ENCODE measurements at places on chromosomes 16 and 17.

DNA sequence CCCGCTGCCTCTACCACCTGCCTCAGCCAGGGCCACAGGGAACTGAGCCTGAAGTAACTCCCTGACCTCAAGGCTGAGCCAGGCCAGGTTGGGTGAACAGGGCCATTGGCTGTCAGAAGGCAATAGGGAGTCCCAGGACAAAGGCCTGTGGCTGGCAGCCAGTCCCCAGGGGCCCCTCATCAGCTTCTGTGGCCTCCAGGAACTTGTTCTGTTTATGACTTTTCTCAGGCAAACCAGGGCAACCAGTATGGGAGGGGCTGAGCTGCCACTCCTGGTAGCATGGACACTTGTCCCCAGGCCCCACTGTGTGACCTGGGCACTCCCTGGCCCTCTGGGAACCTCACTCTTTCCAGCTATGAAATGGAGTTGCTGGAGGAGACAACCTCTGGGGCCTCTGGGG, 40.1 kb downstream of the CPNE2 start:
- peak; percentile 15 for DNase-seq

GRCh38 chr17:4490109-4490591, 8.5 kb upstream of the SPNS2 start:
- no peak for DNase-seq

GRCh38 chr16:54657058-54657708, 273.5 kb upstream of the IRX5 start:
- DNase-seq = no peak

DNA sequence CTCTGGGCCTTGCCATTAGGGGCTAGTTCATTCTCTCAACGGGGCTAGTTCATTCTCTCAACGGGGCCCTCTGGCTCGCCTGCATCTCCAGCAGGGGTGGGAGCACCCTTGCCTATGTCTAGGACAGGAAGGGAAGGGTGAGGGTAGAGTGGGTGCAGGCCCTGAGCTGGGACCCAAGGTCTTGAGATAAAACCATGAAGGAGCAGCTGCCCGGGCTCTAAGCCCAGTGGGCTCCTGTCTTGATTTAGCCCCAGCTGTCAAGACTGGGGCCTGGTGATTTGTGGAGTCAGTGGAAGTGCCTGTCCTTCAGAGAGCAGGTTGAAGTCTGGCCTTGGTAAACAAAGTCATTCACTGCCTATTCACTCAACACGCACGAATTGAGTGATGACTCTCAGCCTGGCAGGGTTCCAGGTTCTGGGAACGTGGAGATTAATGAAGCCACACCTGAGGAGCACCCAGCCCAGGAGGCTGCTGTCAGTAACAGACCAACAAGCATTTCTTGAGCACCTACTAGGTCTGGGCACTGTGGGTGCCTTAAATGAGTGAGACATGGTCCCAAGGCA, 35.4 kb downstream of the WNT3 start:
- DNase-seq = no peak

DNA sequence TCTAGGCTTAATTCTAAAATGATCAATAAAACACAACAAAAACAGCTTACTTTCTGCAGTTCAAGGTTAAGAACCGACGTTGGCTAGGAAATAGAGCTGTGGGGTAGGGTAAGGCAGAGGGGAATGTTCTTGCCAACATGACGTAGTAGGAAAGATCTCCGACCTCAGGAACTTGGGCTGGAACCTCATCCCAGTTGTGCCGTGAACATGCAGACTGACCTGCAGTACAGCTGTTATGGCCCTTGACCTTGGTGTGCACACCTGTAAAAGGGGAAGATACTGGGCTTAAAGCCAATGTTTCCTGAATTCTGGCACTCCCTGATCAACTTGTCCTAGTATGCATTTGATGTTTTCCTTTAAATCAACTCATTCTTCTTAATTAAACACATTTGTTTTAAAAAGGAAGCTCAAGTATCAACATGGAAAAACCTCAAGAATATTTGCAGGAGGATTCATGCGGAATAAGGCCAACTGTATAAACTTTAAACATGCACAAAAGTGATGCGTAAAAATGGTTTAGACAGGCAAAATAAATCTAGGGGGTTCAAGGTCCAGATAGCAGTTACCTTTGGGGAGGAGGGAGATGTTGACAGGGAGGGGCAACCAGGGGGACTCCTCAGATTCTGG, 14.2 kb upstream of the SLC6A2 start:
- no peak for DNase-seq

DNA sequence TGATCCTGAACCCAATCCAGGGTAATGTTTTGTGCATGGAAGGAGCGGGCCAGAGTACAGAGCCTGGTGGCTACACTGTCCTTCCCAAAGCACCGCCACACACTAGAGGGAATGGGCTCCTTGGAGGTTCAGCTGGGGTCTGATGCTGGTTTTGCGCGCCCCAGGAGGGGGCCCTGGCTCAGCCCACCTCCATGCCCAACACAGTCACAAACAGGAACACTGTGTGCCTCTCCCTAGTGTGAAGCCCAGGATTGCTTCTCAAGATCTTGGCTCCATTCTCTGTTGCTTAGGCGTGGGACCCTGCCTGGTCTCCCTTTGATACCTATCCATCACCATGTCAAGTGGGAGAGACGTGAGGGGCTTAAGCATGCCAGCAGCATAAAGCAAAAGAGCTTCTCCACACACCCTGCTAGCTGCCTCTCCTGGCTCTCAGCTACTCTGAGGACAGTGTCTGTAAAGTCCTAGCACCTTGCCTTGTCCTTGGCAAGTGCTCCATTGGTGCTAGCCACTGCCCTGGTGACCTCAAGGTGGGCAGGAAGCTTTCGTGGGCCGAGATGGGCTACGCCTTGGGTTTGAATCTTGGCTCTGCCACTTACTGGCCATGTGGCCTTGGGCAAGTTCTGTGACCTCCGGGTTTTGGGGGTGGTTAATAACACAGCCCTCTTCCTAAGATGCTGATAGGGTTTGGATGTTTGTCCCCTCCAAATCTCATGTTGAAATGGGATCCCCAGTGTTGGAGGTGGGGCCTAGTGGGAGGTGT, 122.2 kb downstream of the C16orf78 start:
- DNase-seq = no peak

DNA sequence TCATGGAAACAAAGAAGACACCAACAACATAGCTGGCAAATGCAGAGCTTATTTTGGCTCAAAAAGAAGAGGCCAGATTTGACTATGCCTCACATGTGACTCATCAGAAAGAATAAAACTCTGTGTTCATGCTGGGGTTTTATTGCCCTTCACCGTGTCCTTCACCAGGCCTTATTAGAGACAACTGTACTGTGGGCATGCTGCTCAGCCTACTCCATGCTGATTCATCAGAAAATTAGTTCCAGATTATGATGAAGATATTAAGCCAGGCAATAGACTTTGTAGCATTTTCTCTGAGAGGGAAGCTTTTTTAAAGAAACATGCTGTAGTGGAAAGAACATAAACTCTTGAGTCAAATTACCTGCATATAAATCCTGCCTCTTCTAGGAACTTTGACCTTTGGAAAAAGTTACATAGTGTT, 89.8 kb downstream of the CYB561 start:
- no peak for DNase-seq

DNA sequence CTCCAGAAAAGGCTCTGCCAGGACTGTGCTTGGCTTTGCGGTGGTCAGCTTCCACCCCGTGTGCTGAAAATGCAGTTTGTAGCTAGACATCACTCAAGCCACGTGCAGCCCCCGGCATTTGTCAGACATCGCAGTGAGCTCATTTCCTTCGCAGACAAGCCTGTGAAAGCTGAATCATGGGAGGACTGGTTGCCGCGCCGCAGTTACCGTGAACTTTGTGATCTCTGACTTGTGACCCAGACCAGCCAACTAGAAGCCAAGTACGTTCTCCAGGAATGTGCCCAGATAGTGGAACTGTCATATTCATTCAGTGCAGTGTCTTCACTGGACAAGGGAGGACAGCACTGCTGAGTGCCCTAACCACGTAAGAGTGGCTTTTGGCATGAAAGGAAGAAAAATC, 58.1 kb downstream of the NDE1 start:
- no peak for DNase-seq

DNA sequence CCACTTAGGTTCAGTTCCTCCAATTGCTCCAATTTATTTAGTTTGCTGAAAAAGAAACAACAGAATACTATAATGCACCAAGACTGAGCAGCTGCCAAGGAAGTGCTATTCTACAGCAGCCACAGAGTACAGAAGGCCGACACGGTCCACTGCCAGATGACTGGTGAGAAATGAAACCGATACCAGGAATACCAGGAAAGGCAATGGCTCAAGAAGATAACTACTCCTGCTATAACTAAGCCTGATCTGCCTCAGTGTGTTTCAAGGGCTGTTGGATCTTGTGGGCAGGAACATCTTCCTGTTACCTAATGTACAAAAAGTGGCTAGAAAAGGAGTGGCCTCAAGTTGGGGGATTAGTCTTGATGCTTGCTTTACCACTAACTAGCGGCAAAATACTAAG, 32.8 kb downstream of the MARVELD3 start:
- DNase-seq = no peak

GRCh38 chr17:45743626-45744326, 40.3 kb upstream of the CRHR1 start:
- no peak for DNase-seq

GRCh38 chr16:73064212-73064993, 16.5 kb upstream of the ZFHX3 start:
- DNase-seq = no peak

DNA sequence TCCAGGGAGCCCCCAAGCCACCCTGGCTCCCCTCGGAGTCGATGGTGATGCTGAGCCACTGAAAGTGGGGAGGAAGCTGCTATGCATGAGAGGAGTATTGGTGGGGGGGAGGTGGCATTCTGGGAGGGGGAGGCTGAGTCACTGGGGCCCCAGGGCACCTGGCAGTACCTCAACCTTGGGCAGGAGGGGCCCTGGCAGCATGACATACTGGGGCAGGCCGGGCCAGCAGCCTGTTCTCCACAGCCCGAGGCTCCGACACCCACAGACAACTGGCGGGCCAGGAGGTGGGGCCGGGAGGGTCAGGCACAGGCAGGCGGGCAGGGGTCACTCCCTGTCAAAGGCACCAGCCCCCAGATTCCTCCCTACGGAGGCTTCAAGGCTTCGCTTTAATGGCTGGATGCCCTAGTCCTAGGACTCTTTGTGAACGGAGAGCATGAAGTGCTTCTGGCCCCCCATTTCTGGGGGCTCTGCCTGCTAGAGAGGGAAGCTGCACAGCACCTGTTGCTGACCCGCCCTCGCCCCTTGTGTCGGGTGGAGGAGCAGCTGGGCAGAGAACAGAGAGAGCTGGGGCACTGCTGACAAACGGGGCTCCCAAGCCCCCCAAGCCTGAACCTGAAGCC, 928 bp downstream of the CASKIN2 start:
- no peak for DNase-seq

- no peak for DNase-seq
Measured at GRCh38 chr17:2174014-2174413, 119.1 kb downstream of the HIC1 start.

DNA sequence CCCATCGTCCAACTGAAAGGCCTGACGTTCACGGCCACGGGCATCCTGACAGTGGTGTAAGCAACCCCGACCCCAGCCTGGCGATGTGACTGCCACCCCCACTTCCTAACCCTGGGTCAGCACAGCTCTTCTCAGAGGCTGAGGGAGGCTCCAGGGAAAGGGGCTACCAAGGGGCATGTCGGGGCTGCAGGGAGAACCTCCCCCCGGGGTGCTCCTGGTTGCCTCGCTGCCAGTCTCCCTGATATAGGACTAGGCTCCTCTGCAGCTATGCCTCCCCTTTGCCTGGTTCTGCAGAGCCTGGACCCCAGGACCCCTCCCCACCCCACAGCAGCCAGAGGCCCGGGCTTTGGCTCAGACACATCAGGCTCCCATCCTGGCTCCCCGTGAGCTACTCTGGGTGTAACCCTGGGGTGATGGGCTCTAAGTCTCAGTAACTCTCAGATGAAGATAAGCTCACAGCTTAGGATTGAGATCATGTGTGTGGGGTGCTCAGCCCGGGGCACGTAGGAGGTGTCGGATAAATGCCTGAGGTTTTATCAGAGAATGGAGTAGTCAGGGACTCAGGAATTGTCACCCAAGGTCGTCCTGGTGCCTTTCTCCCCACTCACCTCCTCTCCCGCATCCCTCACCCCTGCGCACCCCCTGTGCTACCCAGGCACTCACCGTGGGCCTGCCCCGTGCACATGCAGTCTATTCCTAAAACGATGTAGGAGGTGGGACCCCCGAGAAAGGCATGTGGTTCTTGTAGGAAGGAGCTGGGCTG, 10.6 kb downstream of the ITGAD start:
- no peak for DNase-seq

DNA sequence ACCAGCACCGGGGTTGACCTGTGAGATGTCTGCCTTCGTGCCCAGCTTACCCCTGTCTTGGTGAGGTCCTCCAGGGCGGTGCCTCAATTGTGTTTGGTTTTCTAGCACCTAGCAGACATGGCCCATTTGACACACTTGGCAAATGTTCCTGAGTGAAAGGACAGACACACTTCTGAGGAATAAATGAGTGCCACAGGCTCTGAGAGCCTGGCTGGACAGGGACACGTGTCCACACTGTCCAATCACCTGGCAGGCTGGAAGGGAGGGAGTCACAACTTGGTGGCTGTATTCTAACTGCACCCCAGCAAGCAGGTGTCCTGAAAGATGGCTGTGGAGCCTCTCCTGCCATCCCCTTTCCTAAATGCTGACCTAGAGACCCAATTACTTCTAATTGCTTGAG, 7.4 kb downstream of the MAP3K14 start:
- DNase-seq = no peak

DNA sequence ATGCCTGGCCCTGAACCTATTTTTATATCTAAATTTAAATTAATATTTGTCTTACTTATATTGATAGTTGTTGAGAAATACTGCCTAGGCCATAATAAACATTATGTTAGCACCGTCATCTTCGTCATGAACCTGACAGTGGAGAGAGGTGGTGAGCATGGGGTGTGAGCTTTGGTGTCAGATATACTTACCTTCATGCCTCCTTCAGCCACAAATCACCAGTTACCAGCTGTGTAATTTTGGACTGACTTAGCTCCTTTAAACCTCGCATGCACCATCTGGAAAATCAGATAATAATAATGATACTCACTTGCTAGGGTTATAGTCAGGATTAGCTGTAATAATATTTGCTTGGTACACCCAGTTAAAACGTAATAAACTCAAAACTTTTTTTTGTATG, 35.0 kb downstream of the SNX29 start:
- no peak for DNase-seq

GRCh38 chr16:46850619-46851555, 19.9 kb upstream of the C16orf87 start:
- no peak for DNase-seq

GRCh38 chr17:60229188-60229802, 79.5 kb downstream of the CA4 start:
- no peak for DNase-seq

- no peak for DNase-seq
Measured at GRCh38 chr16:59478838-59479237, 744.7 kb upstream of the GOT2 start.

- DNase-seq = no peak
Measured at GRCh38 chr16:5379954-5380353, 282.4 kb upstream of the EEF2KMT start.

- no peak for DNase-seq
Measured at GRCh38 chr16:68972013-68972412, 128.7 kb downstream of the TANGO6 start.

- DNase-seq = no peak
Measured at GRCh38 chr16:69064764-69065313, 40.6 kb upstream of the HAS3 start.

GRCh38 chr17:7403043-7403726, 712 bp downstream of the TMEM256 start:
- DNase-seq = peak; percentile 43
